ENCODE measurements at places on chromosomes 12 and 14.
A peak's percentile ranks its signal among the peaks of the same experiment; 100 is the strongest.

- no peak for DNase-seq
These were observed 20.8 kb downstream of the TPCN1 start for GRCh38 chr12:113242026-113242418.

DNA sequence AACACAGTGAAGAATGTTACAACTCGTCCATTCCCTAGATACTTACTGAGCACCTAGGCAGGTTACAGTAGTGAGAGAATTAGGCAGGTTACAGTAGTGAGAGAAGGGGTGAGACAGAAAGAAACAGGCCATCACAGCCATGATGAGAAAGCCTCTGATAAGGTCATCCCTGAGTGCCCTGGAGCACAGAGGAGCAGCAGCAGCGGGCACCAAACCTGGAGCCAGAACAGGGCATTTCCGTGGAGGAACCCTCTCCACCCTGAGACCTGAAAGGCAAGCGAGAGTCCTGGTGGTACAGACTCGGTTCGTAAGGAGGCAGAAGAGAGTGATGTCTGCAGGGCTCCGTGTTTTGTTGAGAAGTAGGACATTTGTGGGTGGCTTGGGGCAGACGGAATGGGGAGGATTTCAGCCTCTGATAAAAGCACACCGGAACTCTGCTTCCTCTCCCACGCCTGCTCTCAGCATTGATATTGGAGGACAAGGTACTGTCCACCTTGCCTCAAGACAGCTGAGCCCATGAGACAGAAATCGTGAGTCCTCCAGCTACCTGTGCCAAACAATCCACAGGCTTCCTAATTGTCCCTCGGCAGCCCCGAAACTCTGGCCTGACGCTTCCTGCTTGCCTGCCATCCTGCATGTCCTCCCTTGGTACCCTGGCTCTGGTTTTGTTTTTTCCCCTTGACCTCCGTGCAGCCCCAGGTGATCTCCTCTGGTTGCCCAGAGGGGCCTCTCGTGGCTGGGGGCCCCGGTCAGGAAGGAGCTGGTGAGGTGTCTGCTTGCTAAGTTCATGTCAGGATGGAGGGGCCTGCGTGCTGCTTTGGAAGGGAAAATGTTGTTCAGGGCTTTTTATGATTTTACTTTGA lies 136.1 kb downstream of the GCH1 start:
- no peak for DNase-seq

DNA sequence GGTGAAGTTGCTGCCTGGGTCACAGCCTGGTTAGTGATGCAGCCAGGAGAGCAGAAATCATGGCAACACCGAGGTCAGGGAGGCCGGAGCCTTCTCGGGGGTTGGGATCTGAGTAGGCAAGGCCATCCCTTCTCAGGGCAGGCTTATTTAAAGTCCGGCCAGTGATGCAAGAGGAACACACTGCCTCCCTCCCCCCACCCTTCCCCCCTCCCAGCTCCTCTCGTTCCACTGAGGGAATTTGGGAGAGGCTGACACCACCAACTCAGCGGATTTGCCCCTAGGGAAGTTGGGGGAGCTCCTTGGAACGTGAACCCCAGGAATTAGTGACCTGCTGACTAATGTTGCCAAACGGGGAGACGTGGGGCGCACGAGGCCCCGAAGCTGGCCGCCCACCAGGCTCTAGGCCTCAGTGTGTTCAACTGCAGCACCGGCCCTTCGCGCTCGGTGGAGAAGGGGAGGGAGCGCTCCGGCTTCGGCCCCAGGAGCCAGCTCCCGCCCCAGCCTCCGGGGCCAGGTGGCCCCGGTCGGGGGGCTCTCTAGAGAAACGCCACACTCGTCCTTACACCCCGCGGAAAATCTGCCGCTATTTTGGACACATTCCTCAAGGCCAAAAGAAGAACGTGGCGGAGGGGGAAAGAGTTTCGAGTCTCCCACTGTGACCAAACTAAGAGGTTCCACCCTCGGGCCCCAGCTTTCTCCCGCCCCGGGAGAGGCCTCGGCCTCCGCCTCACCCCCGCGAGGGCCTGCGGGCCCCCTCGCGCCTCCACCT lies 1.6 kb downstream of the CTDSP2 start:
- DNase-seq, result peak; percentile 91

DNA sequence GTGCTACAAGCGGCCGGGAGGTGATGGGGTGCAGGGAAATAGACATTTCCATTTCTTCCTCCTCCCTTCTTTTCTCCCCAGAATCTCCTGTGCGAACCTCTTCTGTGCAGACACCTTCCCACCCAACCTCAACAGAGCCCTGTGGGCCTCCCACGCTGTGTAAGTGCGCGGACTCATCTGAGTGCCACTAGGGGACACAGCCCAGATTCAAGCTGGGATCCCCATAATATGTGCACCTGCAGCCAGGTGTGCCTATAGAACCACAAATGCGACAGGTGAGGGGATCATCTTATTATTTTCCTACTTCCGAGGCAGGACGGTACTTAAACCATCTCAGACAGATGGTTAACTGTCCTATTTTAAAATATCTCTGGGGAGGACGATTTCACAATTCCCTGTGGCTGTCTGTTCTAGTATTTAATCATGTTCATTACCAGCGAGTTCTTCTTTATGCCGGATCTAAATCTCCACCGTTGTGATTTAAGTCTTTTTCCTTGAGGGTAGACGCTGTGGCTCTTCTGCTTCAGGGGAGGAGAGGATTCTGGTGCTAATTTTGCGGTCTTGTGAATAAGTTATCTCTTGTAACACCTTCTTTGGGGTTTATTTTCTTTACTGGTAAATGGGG lies 17.2 kb upstream of the CACNA1C start:
- DNase-seq, result no peak

DNA sequence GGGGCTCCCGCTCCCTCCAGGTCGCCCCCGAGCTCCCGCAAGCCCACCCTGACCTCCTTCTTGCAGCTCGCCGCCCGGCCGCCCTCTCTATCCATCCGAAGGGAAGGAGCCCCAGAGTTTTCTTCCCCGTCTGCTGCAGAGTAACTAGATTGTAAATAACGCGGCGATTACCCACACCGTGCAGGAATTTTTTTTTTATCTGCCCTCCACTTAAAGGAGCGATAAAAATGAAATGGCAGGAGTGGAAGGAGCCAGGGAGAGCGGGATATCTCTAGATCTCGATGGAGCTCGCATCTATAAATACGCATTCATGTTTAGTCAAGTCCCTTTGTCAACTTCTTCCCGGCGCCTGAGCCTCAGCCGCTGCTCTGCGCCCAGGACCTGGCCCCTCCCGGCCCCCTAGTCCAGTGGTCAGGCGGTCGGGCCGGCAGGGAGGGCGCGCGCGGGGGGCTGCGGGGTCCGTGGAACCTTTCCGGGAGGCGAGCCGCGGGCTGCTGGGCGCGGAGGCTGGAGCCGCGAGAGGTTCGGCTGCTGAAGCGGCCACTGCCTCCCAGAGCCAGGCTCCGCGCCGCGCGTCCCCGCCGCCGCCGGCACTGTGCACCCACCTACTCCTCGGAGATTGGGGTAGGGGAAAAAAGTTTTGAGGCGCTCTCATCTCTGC lies 386.0 kb downstream of the BCAT1 start:
- DNase-seq, result no peak

DNA sequence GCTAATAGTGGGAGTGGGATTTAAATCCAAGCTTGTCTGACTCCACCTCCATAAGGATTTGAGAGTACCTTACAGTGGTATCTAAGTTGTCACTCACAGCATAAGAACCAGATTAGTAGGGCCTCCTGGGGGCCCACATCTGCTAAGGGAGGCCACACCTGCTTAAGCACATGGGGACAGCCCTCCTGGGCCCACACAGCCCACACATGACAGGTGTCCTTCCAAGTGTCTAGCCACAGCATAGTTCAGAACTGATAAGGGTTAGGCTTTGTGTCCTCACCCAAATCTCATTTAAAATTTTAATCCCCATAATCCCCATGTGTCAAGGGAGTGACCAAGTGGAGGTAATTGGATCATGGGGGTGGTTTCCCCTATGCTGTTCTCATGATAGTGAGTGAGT lies 186.0 kb upstream of the HMGA2 start:
- no peak for DNase-seq

Data from right atrium auricular region (tissue), 2 donors.